ENCODE measurements at places on chromosomes 11 and 22.

GRCh38 chr11:73539506-73540084, 58.3 kb downstream of the FAM168A start:
- no peak for DNase-seq

- no peak for DNase-seq
These were observed 63.3 kb upstream of the ME3 start for GRCh38 chr11:86735451-86736290.

DNA sequence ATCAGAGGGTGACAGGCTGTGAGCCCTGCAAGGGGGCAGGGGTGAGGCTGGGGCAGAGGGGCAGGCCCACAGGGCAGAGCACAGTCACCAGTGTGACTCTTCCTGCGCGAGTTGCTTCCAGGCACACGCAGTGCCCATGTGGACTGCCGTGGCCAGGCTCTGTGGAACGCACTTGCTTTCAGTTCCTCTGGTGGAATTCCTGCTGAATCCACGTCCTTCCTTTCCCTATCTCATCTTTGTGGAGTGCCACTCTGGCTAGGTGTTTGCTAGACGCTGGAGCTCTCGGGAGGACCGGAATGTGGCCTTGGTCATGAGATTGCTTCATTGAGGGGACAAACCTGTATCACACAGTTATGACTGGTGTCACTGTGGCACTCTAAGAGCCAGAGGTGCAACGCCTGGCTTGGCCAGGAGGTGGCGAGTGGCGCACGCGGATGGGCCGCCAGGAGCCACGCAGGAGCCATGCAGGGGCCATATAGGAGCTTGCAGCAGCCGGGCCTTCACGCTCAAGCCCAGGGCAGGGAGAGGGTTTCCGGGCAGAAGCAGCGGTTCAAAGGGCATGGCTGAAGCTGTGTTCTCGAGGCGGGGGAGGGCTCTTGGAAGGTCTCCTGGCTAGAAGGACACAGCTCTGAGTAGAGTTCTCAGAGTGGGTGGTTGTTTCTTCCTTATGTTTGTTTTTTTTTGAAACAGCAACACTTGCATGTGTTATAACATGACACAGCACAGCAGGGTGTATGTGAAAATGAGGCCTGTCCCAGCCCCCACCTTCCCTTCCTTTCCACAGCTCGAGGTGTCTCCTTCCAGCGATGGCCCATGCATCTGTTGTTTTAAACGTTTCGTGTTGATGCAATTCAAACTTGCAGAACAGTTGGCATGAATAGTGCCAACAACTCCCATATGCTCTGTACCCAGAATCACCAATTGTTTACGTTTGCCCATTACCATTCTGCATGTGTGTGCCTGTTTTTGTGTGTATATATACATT, 36.2 kb downstream of the TBC1D22A start:
- peak; percentile 58 for DNase-seq

- no peak for DNase-seq
These were observed 66.4 kb downstream of the LRRC32 start for GRCh38 chr11:76604081-76604625.

GRCh38 chr22:37206118-37206840, 6.0 kb downstream of the SSTR3 start:
- no peak for DNase-seq

GRCh38 chr22:45752036-45752435, 80.4 kb downstream of the ATXN10 start:
- no peak for DNase-seq

DNA sequence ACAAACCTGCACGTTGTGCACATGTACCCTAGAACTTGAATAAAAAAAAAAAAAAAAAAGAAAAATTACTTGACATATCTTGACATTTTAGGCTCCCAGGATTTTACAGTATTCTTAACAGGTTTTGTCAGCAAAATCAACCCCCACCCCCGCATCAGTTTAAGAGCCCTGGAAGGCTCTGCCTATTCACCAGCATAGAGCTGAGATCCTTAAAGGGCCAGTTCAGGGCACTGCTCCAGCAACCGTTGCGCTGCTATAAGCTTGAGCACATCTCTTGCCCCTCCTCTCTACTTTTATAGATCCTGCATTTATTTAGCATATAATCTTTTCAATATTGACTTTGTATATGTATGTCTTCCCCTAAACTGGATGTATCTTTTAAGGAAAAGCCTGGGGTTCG, 697 bp upstream of the PAFAH1B2 start:
- DNase-seq, result peak; percentile 57

DNA sequence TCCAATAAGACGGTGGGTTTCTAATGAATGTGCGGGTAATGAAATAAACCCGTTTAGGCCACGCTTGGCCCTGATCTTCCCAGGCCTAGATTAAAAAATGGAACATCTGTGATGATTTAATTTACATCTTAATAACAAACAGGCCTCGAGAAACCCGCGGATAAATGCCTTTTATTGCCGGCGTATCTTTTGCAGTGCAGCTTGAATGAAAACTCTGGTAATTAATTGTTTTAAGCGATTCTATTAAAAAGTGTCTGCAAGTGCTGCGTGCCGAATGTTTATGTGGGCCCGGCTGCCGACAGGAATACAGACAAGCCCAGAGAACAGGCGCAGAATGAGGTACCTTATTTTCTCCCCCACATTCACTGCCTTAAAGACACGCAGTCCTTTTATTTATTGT, 420.7 kb downstream of the MN1 start:
- no peak for DNase-seq

GRCh38 chr22:36872866-36873498, 12.2 kb downstream of the NCF4 start:
- DNase-seq, result no peak

DNA sequence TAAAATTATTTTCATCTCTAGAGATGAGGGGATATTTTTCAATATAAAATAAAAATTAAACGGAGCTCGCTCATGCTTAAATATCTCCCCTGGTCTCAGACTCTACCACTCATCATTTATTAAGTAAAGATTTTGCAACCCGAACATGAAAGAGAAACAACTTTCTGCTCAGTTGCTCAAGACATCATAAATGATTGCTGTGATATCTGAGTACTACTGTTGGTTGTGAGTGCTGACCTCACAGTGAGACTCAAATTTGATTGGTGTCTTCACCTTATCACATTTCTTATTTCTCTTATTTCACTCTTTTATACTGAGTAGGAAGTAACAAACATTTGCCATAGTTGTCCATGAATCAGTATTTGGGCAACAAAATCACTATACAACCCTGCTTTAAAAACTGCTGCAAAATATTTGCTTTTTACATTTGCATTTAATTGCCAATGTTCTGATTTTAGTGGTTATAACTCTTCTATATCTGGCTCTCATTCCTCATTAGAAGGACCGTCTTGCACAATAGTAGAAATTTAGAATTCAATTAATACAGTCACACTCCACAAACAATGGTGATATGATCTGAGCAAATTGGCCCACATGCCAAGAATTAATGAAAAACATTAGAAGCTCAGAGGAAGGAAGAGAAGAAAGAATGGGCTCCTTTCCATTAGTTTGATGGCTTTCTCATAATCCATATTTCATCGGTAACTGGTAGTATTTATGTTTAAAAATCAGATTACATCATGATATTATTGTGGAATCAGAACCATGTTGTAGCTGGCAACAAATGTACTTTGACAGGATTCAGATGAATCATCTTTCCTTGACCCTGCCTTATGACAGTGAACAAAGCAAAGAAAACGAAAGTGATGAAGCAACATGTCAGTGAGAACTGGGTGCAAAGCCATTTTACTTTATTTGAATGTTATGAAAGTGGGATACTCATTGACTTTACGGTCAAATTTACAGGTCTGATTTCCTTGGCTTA, 973.6 kb upstream of the TENM4 start:
- DNase-seq, result no peak

DNA sequence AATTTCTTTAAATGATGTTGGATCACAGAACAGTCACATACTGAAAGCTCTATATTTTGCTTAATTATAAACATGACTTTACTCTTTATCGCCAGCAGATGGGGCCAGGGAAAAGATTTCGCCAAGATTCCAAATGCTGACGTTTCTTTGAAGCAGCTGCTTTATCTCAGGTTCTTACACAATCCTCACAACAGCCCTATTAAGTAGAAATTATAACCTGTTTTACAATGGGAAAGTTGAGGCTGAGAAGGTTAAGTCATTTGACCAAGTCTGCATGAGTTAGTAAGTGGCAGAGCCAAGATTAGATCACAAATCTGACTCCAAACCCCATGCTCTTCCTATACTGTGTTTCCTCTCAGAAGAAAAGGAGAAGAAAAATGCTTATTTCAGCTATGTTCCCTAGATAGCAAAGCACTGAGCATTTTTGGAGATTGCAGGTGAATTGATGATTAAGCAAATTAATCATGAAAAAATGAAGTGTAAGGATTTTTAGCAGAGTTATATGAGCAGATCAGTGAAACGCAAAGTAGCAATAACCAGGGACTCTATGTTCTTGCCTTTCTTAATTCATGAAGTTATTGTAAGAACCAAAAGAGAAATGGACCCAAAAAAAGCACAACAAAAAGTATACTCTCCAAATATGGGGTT, 79.0 kb downstream of the AASDHPPT start:
- DNase-seq, result no peak

DNA sequence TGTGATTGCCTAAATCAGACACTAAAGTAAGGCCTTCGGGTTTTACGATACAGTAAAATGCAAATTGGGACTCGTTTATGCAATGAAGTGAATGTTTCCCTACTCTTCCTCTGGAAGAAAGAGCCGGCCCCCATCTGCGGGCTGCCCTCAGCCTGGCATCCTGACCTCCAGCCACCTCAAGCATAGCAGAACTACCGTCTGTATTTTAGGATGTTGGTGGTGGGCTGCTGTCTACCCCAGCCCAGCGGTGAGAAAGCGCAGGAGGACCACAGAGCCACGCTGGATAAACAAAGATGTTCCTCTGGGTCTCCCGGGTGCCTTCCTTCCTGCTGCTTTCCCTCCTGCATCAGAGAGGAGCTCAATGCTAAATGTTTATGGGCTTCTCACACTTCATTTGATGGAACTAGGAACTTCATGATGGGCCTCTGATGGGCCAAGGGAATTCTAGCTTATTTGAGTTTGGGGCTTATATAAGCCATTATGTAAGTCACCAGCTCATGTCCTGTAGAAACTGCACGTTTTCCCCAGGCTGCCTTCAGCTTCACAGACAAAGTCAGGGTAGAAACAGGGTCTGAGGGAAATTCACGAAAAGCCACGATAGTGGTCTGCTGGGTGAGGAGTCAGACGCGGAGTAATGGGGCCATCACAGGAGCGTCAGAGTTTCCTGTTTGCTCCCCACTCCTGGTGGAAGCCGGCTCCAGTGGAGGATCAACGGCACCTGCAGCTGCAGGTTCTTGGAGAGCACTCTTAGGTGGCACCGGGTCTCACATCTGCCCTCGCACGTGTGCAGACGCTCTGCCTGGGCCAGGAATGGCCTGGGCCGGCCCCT, 287.4 kb downstream of the BRD1 start:
- no peak for DNase-seq

GRCh38 chr11:123063826-123064657, 2.1 kb upstream of the HSPA8 start:
- DNase-seq, result no peak

DNA sequence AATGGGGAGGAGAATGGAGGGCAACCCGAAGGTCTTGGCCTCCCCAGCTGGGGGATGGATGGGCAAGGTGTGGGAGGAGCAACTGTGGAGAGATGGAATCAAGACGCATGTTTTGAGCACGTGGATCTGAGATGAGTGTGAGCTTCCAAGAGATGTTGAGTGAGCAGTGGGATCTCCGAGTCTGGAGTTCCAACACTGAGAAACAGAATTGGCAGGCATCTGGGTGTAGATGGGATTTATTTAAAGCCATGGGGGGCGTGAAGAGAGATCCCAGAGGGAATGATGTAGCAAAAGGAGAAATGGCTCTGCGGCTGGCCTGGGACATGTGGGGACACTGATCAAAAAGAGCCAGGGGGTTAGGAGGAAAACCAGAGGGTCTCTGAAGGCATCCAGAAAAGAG, 95.6 kb downstream of the KIAA1671 start:
- DNase-seq, result no peak

- DNase-seq, result no peak
These were observed 1.9 kb downstream of the NLRP6 start for GRCh38 chr11:279966-280705.

DNA sequence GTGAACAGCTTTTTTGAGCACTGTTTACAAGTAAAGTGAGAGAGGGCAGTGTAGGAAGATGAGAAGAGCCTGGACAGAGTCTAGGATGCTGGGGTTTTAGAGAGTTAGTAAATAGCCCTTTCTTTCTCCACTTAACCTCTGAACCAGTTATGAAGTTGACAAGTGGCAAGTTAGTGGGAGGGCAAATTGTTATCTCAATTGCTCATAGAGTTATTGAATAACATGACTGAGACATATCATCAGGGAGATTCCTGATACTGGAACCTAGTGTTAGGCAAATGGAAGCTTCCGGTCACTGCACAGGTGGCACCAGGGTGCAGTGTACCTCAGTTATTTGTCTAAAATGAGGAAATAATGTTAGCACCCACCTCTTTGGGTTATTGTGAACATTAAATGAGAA, 57.8 kb upstream of the PTPN5 start:
- no peak for DNase-seq

DNA sequence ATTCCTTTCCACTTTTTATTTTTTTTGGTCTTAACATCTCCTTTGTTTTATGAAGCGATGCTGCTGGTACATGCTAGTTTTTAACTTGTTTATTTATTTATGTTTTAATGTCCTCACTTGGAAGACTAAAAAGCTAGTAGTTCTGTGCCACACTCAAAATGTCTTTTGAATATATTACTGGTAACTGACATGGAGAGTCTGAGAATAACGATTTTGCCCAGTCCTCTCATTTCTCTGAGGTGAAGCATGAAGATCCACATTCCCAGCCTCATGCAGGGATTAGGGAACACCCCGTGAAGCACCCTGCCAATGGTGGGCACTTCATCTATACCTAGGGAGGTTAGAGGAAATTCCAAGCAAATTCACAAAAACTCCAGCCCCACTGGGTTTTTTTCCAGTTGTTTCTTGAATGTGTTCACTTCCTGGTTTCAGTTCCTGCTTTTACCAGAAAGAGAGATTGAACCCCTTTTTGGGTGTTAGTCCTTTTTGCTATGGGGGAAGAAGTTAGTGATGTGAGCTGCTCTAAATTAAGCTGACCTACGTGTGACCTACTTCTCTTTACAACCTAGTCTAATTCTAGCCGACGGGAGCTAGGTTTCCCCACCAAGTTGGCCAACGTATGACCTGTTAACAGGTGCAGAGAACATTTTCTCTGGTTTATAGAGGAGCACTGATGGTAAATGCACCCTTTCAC, 106.1 kb downstream of the SLC1A2 start:
- no peak for DNase-seq

DNA sequence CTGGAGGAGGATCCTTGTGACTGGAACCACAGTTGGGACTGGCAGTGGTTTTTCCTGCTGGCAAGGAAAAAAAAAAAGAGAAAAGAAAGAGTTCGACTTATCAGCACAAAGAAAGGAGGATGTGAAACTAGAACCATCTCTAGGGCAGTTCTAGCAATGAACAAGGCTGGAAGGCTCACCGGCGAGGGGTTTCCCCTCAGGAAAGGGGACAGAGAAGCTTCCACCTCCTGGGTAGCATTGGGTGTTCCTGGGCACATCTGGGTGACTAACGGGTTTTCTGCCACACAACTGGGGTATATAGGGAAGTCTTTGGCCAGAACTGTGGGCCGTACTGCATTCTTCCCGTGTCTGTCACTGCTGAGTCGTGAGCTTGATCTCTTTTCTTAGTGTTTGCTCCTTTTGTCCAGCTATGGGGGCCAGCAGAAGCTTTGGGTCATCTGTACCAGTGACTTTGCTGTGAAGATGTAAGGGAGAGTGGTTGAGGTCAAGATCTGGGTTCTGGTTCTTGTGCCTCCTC, 109.4 kb upstream of the OR4B1 start:
- DNase-seq, result no peak

- DNase-seq, result peak; percentile 35
These were observed 26.9 kb downstream of the POLR3H start for GRCh38 chr22:41517172-41518047.

All from NCI-H2029 (cell line).